CD4-positive, alpha-beta T cell treated with Interleukin-15 for 1 hour (primary cell): ENCODE measurements at places on chromosomes 2 and 18.

DNA sequence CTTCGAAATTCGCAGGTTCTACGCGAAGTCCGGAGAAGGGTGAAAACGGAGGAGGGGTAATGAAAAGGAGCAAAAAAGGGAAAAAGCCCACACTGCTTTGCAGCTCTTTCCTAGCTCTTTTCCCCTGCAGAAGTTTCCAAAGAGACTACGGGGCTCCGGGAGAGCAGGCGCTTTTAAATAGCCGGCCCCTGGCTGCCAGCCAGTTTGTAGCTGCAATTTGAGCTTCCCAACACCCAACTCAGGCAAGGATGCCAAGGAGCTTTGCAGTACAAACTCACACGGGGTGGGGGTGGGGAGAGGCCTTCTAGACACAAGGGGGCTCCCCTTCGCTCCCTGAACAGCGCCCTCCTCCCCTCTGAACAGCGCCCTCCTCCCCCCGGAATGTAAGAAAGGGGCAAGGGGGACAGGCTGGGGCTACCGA, at the start of gene IGFBP5:
IGFBP5 (minus strand) TSS at position 149 of the 421 bp plus-strand sequence. CDS start 774 bp downstream, outside the sequence.
- no peak for DNase-seq

- no peak for DNase-seq
Observed at GRCh38 chr2:96715658-96716057, 24.2 kb downstream of the LMAN2L start.

- no peak for DNase-seq
Observed at GRCh38 chr2:159349674-159350299, 63.3 kb upstream of the WDSUB1 start.

DNA sequence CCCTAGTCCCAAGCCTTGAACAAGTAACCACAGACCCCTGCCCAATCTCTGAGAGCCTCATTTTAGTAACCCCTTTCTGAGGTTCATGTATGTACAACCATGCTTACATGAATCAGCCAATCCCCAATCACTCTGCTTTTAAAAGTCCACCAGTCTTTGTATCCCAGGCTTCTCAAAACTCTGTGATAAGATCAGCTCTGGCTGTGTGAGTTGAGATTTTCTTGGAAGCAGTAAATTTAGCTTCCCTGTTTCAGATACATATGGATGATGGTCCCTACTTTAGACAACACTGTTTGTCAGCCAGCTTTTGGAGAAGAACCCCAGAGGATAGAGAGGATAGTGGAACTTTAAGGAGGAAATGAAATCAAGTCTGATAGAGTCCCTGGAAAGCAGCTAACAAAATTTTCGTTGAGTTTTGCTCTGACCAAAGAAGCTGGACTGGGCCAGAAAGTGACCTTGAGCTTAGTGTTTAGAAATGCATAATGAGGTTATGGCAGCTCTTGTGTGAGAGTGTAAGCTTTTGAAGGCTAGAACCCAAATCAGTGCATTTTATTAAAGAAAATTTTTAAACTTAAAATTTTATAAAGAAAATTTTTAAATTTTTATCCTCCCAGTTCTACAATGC, 3.7 kb downstream of the ADNP2 start:
- DNase-seq: no peak

DNA sequence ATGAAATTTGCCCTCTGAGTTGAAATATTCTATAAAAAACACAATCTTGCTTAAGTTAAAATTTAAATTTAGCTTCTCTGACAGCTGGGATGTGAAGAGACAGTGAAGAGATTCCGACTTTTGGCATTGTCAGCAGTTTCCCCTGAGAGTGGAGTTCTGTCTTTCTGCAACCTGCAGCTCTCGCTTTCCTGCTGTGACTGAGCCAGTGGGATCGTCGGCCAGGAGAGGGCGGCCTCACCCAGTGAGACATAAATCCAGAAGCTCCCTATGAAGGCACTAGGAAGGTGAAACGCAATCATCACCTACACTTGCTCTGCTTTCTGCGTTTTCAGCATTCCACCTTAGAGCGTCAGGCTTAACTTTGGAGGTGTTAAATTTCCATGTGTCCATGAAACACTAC, 75.4 kb upstream of the HNMT start:
- DNase-seq: no peak

DNA sequence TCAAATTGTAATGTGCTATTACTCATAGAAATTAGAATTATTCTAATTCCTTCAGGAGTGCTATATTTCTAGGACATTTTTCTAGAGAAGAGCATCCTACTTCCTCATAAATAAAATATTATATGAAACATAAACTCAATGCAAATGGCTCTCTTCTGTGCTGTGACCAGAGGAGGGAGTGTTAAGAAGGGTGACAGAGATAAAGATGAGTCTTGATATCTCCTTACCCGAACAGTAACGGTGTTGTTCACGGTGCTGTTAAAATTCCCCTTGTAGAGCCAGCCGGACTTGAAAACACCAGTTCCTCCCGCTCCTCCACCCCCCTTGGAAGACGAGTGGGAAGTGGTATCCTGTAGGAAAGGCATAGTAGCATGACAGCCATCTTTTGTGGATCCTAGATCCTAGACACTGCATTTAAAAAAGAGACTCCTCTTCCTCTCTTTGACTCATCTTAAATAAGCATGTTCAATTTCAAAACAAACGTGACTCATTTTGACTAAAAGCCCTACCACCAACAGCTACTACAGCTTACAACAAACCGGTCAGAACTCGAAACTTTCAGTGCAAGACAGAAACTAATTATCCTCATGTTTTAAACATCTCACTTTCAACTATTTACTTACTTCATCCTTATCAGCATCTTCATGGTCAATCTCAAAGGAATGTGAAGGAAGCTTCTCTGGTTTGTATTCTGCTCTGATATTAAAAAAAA, 156.3 kb downstream of the DOCK10 start:
- no peak for DNase-seq

- no peak for DNase-seq
Observed at GRCh38 chr18:23053776-23054457, 81.4 kb upstream of the CABLES1 start.

DNA sequence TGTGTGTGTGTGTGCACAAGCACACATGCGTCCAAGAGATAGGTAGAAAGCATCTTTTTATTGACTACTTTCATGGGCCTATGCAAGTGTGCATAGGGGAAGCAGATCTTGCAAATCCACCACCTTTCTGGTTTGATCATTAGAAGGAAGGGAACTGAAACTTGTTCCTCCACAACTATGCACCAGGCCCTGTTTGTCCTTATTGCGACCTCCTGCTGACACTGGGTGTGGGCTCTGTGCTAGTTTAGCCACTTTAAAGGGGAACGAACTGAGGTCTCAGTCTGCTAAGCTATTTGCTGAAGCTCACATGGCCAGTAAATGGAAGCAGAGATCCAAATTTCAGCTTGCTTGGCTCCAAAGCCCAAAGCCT, 32.1 kb upstream of the INSIG2 start:
- DNase-seq: peak; percentile 66

DNA sequence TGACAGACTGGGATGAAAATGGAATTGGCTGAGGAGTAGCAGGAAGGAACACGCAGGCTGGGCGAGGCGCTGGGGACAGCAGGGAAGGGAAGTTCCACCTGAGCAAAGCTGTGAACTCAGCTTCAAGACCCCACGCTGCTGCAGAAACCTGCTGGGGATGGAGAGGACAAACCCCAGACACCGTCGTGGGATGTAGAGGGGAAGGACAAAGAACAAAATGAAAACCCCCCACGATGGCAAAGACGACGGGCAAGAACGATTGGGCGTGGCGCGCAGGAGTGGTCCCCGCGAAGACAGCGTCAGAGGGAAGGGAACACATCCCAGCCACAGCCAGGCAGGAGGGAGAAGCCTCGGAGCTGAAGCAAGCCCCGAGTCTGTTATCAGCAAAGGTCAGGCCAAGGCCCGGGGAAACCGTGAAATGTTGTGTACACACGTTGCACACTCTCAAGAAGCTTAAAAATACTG, 222.9 kb downstream of the NDUFA10 start:
- DNase-seq: no peak
